Activated CD8-positive, alpha-beta T cell treated with anti-CD3 and anti-CD28 coated beads for 36 hours (primary cell): ENCODE measurements at places on chromosomes 3 and 15.

- peak; percentile 4 for DNase-seq
Observed at GRCh38 chr15:59762558-59762957, 73.4 kb upstream of the BNIP2 start.

- DNase-seq: no peak
Observed at GRCh38 chr3:73600293-73600938, 24.3 kb downstream of the PDZRN3 start.

DNA sequence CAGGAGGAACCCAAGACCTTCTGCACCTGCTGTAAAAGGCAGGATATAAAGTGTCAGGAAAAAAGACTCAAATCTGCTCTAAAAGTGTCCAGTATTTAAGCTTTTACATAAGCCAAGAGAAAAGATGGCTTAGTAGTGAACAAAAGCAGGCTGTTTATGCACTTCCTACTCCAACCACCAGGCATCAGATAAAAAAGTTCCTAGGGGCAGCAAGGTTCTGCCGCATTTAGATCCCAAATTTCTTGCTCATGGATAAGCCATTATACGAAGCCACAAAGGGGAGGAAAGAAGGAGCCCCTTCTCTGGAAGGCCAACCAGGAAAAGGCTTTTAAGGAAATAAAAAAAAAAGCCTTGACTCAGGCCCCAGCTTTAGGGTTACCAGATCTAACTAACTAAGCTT lies 10.6 kb upstream of the SLC9C1 start:
- no peak for DNase-seq

DNA sequence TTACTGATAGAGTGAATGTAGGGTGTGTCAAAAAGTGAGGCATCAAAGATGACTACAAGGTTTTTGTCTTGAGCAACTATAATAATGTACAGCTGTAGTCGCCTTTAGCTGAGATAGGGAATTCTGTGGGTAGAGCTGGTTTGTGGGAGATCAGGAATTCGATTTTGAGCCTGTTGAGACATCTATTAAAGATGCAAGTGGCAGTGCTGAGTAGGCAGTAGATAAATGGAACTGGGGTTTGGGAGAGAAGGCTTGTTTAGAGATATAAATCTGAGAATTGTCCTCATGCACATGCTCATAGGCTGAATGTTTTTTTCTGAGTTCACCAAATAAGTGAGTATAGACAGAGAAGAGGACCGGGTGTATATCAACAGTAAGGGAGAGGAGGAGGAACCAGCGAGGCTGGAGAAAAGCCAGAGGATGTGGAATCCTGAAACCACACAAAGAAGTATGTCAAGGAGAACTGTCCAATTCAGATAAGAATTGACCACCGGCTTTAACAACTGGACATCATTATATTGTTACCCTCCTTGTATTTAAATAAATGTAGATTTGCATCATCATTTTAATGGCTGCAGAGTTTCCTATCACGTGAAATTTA lies 146.0 kb upstream of the TNIK start:
- no peak for DNase-seq

- DNase-seq: no peak
Observed at GRCh38 chr3:21390856-21391255, 360.2 kb downstream of the ZNF385D start.

DNA sequence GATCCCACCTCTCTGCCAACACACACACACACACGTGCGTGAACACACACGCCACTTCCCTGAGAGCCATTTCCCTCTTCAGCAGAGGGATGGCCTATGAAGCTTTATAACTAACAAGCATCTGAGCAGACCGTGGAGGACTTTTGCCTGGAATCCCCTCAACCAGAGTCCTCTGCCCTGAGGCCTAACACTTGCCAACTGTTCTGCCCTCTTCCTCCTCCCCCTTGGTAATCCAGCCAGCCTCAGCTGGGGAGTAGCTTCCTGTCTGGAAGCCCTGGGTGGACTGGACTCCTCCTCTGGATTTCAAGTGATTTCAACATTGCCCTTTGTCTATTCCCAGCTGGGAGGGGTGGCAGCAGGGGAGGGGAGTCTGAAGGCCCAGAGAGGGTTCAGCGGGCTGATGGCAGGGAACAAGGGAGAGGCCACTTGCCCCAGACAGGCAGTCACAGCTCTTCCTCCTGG lies 68.4 kb upstream of the HACD2 start:
- no peak for DNase-seq

DNA sequence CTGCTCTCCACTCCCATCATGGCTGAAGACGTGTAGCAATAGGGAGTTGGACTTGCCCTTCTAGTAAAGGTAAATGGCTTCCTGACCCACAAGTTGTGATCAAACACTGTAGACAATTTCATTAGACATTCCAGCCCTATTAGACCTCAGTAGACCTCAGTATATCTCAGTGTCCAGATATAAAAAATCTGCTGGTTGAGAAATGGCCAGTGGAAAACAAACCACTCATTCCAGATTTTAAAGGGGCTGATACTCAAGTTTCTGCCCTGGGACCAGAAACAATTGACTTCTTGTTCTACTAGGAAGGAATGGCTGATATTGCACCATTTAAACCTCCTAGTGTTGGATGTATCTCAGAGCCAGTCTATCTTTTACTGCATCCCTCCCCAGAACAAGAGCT lies 613.2 kb downstream of the PDCD6IP start:
- no peak for DNase-seq

DNA sequence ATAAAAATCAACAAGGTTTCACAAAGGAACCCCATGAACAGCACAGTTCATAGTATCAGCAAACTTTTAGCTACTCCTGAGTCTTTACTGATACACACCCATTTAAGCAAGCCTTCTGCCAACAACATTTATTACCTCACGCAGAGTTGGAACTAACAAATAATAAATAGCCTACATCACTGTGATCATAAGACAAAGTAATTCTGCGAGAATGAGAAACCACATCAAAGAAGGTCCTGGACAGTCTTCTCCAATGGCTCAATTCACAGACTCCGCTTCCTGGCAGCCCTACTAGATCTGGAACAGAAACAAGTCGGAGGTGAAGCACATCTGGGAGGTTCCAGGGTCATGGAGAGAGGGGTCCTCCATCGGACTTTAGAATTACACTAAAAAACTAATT lies 37.0 kb downstream of the LDHAL6B start:
- no peak for DNase-seq

DNA sequence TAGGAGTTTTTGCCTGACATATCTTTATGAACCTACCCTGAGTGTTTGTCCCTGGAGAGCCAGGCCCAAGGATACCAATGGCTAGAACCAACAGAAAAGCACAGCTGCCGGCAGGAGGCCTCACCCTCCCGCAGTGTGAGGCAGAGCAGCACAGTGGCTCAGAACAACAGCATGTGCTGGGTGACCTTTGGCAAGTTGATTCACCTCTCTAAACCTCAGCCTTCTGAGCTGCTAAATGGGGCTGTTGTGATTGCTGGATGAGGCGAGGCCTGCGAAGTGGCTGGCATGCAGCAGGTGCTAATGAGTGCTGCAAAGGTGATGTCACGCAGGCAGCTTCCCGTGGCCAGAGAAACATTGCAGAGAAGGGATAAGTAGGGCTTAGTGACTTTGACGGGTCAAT lies 23.3 kb downstream of the IDH2 start:
- DNase-seq: no peak

DNA sequence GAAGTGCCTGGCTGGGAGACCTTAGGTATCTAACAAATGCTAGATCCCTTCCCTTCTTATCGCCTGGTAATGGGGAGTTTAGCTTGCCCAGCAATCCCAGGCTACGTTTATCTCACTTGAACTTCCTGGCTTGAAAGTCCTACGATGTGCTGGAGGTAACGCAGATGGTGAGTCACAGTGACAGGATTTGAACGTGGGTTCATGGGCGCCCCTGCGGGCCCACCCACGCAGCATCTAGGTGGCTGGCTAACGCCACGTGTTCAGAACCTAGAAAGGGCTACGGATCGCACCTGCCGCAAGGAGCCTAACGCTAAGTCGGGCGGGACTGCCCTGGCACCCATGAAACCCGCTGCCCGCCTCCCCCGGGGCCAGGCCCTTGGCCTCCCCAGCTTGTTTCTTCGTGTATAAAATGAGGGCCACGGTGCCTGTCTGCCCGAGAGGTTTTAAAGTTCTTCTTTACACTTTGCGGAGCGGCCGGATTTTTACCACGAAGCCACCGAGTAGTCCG lies 600 bp upstream of the USP3 start:
- peak; percentile 95 for DNase-seq

- DNase-seq: no peak
Observed at GRCh38 chr15:74217907-74218885, 15.6 kb upstream of the STRA6 start.

GRCh38 chr3:129616291-129616690 lies 9.8 kb upstream of the PLXND1 start:
- DNase-seq: no peak

DNA sequence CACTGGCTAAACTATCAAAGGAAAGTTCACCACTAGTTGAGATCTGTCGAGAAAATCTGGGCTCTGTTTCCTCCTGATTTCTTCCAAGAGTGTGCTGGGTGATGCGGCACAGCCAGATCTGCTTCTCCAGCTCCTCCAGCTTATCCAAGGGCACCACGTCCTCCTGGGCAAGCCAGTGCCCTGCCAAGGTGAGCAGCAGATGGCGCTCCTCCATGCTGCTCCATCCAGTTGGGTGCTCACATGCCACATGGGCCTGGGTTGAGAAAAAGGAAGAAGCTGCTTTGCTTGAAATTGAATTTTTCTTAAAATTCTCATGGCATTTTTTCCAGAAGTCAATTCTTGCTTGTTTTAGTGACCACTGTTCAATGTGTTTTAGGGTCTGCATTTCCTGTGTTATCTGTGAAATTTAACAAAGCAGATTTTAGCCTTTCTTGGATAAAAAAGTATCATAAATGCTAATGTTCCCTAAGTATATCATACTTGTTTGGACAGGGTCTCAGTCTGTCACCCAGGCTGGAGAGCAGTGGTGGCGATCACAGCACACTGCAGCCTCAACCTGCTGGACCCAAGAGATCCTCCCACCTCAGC lies 47.3 kb downstream of the EIF3J start:
- peak; percentile 70 for DNase-seq

- DNase-seq: no peak
Observed at GRCh38 chr15:86849558-86850285, 770.1 kb downstream of the AGBL1 start.

DNA sequence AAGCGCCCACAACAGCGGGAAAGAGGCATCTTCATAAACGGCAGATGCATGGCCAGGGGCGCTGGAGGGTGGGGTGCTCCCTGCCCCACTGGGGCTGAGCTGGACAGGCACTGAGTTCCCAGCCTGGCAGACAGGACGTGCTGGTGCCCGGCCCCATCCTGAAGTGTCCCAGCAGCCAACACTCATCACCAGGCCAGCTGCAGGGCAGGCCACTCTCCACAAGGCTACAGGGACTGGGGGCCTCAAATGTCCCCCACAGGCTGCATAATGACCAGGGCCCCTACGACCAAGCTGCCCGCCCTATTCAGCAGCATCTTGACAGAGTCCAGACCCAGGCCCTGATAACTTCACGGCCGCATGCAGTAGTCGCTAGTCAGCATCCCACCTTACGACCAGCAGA lies 124.1 kb upstream of the IQSEC1 start:
- no peak for DNase-seq

- no peak for DNase-seq
Observed at GRCh38 chr3:77256584-77257503, 216.9 kb downstream of the ROBO2 start.

GRCh38 chr3:8868996-8869395 lies 94.3 kb downstream of the RAD18 start:
- no peak for DNase-seq

DNA sequence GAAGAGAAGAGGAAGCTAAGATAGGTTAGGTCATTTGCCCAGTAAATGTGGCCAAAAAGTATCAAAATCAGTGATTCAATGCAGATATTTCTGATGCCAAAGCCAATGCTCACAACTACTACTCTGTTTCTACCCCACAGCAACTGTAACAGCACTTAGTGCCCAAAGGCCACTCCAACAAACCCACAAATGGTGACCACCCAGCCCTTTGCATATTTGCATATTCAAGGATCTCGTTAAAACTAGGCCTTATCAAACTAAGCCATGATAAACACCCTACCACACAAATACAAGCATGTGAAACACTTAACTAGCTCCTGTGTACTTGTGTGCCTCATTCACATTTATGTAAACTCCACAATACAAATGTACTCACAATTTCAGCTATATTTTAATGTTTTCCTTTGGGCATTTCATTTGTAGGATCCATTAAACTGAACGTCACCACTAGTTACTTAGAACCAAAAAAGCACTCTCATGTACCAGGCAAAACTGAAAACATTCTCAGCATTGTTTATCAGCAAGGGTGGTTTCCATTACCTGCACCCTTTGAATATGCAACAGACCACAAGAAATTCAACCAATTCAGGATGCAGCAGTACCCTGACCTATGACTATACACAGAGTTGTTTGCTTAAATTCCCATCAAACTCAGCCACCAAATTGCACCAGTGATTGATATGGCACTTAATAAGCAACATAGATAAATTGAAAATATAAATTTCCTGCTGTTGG lies 111.2 kb upstream of the STT3B start:
- no peak for DNase-seq
